Left ventricle myocardium inferior (tissue), 1 donor: ENCODE measurements at places on chromosomes 11 and 22. TPM values are rescaled to one million over a fixed set of nuclear protein-coding genes. Genes with fewer than 3 reads are reported as not detected.

The ZFPL1 gene
- total RNA-seq, result 23.1 TPM

- no peak overlapping the region for H3K4me3 ChIP-seq
- H3K27me3 ChIP-seq, result peaks cover 99% of the 10 kb centered on the region
- H3K4me1 ChIP-seq, result no peaks in the 10 kb centered on the region
- no peaks in the 10 kb centered on the region for H3K36me3 ChIP-seq
- no peak overlapping the region for H3K27ac ChIP-seq
- no peak for DNase-seq
Observed at GRCh38 chr11:44325698-44326097, 15.8 kb upstream of the ALX4 start.

DNA sequence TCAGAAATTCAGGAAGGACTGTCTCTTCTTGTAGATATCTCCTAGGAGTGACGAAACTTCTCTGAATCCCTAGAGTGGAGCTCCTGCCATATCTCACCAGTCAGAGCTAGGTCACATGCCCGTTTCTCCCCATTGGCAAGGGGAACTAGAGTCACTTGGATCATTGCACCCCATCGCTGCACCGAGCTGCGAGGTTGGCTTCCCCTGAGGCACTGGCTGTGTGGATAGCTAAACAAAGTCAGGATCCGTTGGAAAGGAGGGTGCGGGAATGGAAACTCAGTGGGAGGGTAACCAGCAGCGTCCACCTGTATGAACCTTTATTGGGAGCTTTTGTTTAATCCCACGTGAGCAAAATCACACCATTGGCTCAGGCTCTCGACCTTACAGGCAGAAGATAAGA lies 283.8 kb downstream of the BRD1 start:
- peaks cover 6% of the 10 kb centered on the region for H3K27me3 ChIP-seq
- no peaks in the 10 kb centered on the region for H3K36me3 ChIP-seq
- no peak overlapping the region for H3K27ac ChIP-seq
- no peak for DNase-seq
- H3K4me3 ChIP-seq, result no peak overlapping the region

- no peak overlapping the region for H3K4me3 ChIP-seq
- no peak overlapping the region for H3K27ac ChIP-seq
- peak; percentile 26 for DNase-seq
- H3K36me3 ChIP-seq, result no peaks in the 10 kb centered on the region
- no peaks in the 10 kb centered on the region for H3K4me1 ChIP-seq
Observed at GRCh38 chr11:6757373-6757967, 14.3 kb downstream of the OR2AG2 start.

GRCh38 chr11:25733777-25734176 lies 598.2 kb upstream of the ANO3 start:
- DNase-seq, result no peak
- no peaks in the 10 kb centered on the region for H3K27me3 ChIP-seq
- H3K27ac ChIP-seq, result no peak overlapping the region
- H3K36me3 ChIP-seq, result no peaks in the 10 kb centered on the region
- H3K4me3 ChIP-seq, result no peak overlapping the region

GRCh38 chr11:66938582-66939135 lies 19.5 kb downstream of the PC start:
- no peak for DNase-seq
- no peak overlapping the region for H3K4me3 ChIP-seq
- H3K36me3 ChIP-seq, result no peaks in the 10 kb centered on the region
- H3K27ac ChIP-seq, result no peak overlapping the region
- H3K4me1 ChIP-seq, result no peaks in the 10 kb centered on the region

GRCh38 chr11:44221456-44221855 lies 88.5 kb downstream of the ALX4 start:
- peaks cover 29% of the 10 kb centered on the region for H3K4me1 ChIP-seq
- DNase-seq, result no peak
- H3K27ac ChIP-seq, result no peak overlapping the region
- no peak overlapping the region for H3K4me3 ChIP-seq
- no peaks in the 10 kb centered on the region for H3K36me3 ChIP-seq

- peaks cover 3% of the 10 kb centered on the region for H3K36me3 ChIP-seq
- H3K4me3 ChIP-seq, result no peak overlapping the region
- no peaks in the 10 kb centered on the region for H3K27me3 ChIP-seq
- no peaks in the 10 kb centered on the region for H3K4me1 ChIP-seq
- H3K27ac ChIP-seq, result no peak overlapping the region
Observed at GRCh38 chr11:66762088-66762487, 33.1 kb upstream of the SPTBN2 start.

DNA sequence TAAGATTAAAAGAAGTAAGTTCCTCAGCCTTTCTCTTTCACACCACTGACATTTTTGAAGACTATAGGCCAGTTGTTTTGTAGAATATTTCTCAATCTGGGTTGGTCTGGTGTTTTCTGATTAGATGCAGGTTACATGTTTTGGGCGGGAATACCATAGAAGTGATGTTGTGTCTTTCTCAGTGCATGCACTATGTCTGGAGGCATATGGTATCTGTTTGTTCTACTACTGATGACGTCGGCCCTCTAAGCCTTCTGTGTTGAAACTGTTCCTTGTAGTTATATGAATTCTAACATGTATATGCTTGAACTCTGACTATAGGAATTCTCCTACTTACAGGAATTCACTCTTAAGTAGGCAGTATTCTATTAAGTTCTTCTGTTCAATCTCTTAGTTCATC lies 21.6 kb downstream of the ZFTA start:
- no peak overlapping the region for H3K4me3 ChIP-seq
- H3K36me3 ChIP-seq, result peaks cover 22% of the 10 kb centered on the region
- H3K27ac ChIP-seq, result no peak overlapping the region
- no peak for DNase-seq
- H3K27me3 ChIP-seq, result no peaks in the 10 kb centered on the region

DNA sequence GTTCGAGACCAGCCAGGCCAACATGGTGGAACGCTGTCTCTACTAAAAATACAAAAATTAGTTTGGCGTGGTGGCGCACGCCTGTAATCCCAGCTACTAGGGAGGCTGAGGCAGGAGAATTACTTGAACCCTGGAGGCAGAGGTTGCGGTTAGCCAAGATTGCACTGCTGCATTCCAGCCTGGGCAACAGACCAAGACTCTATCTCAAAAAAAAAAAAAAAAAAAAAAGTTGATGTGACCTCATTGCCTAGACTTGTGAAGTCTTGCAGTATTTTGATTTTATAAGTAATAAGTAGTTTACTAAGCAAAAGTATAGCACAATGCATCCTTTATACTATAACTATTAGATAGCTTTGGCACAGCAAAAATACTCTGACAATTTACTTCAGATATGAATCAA lies 9.9 kb upstream of the CUL5 start:
- H3K4me1 ChIP-seq, result no peaks in the 10 kb centered on the region
- no peak overlapping the region for H3K27ac ChIP-seq

DNA sequence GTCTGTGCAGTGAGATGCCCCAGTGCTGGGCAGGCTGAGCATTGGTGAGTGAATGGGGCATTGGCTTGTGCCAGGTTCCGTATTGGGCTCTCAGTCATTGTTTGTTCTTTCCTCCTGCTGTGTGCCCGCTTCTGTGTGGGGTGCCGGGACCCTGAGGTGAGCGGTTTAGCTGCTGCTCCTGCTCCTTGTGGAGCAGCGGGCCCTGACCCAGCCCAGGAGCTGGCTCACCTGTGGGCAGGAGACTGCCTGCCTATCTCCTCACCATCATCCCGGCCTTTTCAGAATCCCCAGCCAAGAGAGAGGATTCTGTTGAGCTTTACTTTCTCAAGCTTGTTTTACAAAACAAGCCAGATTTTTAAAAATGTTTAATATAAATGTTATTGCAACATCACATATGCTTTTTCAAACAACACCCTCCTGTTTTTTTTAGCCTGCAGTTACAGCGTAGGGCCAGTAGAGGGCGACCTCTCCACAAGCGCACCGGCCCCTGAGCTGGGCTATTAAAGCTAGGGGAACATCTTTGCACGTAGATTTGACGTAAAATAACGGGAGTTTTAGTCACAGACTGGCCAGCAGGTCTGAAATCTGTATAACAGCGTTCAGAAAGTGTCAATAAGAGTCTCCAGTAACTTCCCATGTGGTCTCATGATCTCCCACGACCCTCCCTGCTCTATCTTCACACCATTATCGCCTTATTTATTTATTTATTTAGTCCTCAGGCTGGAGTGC lies 25.1 kb upstream of the RELT start:
- H3K4me1 ChIP-seq, result peaks cover 25% of the 10 kb centered on the region
- H3K36me3 ChIP-seq, result peaks cover 44% of the 10 kb centered on the region
- DNase-seq, result peak; percentile 46
- no peaks in the 10 kb centered on the region for H3K27me3 ChIP-seq
- H3K27ac ChIP-seq, result no peak overlapping the region

GRCh38 chr11:125348674-125349309 lies 147.3 kb downstream of the FEZ1 start:
- H3K27me3 ChIP-seq, result no peaks in the 10 kb centered on the region
- H3K4me1 ChIP-seq, result peaks cover 39% of the 10 kb centered on the region
- DNase-seq, result peak; percentile 55
- H3K36me3 ChIP-seq, result no peaks in the 10 kb centered on the region

DNA sequence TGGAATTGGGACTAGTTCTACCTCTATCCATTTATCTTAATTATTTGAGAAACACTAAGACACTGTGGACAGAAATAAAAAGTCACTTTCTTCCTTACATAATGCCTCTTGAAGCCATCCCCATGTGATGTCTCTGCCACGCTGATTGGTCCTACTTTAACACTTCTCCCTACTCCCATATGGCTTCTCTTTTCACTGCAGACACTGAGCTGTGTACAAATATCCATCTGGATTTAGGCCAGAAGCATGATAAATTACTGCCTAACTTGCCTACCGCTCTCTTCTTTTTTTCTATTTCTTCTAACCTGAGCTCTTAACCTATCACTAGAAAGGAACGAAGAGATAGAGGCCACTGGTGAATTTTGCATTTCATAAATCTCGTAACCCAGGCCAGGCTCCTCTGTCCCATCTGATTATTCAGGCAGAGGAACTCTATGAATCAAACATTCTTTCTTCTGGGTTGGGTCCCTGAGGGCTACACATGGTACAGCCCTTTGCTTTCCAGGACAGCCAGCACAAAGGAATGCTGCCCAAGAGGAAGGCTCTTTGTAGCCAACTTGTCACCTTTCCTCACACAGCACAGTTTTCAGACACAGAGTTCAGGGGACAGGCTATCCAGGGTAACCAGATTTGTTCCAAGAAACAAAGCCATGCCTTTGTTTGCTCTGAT lies 878.5 kb upstream of the LRRC4C start:
- H3K36me3 ChIP-seq, result no peaks in the 10 kb centered on the region
- DNase-seq, result no peak
- H3K4me3 ChIP-seq, result no peak overlapping the region

DNA sequence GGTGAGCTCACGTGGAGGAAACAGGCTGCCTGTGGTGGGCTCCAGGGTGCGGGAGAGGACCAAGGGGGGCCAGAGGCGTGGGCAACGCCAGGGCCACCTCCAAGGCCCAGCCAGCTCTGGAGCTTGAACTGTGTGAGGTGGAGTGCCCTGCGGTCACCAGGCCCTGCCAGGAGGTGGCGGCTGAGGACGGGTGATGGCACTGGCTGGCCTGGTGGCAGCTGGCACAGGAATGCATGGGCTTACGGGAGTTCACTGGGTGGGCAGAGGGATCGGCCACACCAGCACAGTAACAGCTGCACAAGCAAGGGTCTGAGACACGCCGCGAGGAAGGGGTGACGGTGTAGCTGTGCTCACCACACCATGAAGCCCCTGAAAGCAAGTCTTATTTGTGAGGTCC lies 15.8 kb downstream of the TOLLIP start:
- peaks cover 32% of the 10 kb centered on the region for H3K4me1 ChIP-seq
- H3K4me3 ChIP-seq, result no peak overlapping the region
- H3K27ac ChIP-seq, result no peak overlapping the region
- peaks cover 46% of the 10 kb centered on the region for H3K36me3 ChIP-seq
- peak; percentile 9 for DNase-seq

The POU2AF3 gene
- total RNA-seq, result 0.38 TPM

DNA sequence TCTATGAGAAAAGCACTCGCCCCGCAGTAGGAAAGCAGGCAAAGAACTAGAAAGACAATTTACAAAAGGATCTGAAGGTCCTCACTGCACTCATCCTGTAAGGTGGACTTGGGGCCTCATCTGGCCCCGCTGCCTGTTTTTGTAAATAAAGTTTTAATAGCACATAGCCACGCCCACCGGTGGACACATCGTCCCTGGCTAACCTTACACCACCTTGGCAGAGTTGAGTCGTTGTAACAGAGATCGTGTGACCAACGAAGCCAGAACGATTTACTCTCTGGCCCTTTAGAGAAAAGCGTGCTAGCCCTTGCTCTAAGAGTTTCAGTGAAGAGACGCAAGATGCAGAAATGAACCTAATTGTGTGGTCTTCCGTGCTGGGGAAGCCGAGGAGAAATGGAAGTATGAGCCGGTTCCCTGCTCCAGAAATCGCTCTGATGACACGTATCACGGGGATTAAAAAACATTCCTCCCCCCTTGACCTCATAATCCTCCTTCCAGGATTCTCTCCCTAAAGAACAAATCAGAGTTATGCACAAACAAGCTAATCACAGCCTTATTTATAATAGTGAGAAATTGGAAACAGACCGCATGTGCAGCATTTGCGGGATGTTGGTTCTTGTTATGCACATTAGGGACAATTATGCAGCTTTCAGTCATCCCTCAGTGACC lies 80.1 kb downstream of the CDKN1C start:
- H3K27me3 ChIP-seq, result no peaks in the 10 kb centered on the region
- H3K4me1 ChIP-seq, result peaks cover 64% of the 10 kb centered on the region
- no peak for DNase-seq

GRCh38 chr11:71207563-71207962 lies 44.8 kb downstream of the SHANK2 start:
- H3K4me1 ChIP-seq, result no peaks in the 10 kb centered on the region
- no peak for DNase-seq
- H3K4me3 ChIP-seq, result no peak overlapping the region
- peaks cover 77% of the 10 kb centered on the region for H3K27me3 ChIP-seq
- no peak overlapping the region for H3K27ac ChIP-seq

DNA sequence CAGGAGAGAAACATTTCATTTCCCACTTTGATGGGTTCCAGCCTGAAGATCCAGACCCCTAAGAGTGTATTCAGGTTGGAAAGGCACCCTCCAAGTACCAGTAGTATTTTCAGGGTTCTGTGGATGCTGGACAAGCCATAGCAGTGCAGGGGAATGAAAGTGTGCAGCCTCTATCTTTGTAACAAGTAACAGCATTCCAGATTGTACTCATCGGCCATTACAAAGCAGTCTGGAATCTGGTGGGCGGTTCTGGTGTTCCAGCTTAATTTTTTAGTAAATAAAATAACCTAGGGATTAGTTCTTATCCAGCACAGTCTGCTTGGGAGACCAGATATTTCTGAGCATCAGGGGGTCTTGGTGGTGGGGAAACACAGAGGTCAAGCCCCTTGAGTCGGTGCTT lies 22.6 kb downstream of the APLNR start:
- peaks cover 3% of the 10 kb centered on the region for H3K27me3 ChIP-seq
- no peak overlapping the region for H3K4me3 ChIP-seq
- peaks cover 78% of the 10 kb centered on the region for H3K4me1 ChIP-seq
- DNase-seq, result no peak

DNA sequence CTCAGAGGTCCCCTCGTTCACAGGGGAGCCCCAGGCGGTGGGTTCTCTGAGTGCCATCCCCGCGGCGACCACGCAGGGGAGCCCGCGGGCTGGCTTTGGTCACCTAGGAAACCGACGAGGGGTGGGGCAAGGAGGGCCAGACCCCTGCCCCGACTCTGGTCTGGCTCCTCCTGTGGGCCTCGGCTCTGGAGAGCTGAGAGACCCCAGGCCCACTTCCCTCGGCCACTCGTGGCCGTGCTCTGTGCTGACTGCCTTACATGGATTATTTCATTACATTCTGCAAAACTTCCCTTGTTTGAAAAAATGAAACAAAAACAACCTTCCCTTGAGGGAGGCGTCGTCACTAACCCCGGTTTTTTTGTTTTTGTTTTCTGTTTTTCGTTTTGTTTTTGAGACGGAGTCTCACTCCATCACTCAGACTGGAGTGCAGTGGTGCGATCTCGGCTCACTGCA lies 15.1 kb upstream of the CYTH4 start:
- peak overlapping the region; percentile 55 for H3K4me3 ChIP-seq
- peaks cover 91% of the 10 kb centered on the region for H3K27me3 ChIP-seq
- peak overlapping the region; percentile 46 for H3K27ac ChIP-seq
- H3K36me3 ChIP-seq, result no peaks in the 10 kb centered on the region
